Stimulated activated CD8-positive, alpha-beta memory T cell treated with anti-CD3 and anti-CD28 coated beads, Interleukin-4, amount 100 ng/mL, for 1 hour (primary cell): ENCODE measurements at places on chromosomes 3 and 15.

DNA sequence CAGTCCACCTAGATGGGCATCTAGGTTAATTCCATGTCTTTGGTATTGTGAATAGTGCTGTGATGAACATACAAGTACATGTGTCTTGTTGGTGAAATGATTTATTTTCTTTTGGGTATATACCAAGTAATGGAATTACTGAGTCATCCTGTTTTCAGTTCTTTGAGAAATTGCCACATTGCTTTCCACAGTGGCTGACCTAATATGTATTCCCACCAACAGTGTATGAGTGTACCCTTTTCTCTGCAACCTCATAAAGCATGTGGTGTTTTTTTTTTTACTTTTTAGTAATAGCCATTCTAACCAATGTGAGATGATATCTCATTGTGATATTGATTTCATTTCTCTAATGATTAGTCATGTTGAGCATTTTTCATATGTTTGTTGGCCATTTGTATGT is 86.0 kb upstream of the NDN start:
- no peak for DNase-seq

DNA sequence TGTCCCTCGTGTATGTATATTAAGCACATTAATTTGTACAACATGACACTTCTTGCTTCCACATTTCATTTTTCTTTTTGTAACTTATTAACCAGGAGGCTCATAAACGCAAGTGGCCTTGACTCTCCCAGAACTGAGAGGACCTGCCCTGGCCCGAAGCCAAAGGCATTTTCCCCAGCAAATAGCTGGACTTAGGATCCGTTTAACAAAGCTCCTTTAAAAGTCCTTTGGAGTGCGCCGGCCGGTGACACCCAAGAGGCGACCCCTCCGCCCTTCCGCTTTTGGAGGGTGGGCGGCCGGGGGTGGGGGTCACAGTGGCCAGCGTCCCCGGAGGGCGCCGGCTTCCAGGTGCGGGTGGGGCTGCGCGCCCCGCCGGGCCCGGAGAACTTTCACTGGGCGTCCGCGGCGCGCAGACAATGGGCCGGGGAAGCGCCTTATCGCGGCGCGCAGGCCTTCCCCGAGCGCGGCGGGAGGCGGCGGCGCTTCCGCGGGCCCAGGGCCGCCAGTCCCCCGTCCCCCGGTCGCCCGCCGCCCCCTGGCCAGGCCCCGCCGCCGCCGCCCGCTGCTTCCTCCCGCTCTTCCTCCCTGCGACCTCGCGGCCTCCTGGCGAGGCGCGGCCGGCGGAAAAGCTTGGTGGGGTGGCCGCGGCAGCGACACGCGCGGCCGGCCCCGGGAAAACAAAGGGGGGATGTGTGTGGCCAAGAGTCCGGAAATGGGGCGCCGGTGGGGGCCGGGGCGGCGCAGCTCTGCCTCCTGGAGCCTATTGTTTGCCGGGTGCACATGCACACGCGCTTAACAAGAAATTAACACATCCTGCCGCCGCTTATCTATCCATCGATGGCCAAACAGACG is 613.4 kb downstream of the MCTP2 start:
- no peak for DNase-seq

GRCh38 chr3:120506076-120506827 is 55.5 kb upstream of the FSTL1 start:
- no peak for DNase-seq

- DNase-seq = no peak
These were observed 60.4 kb downstream of the PLAAT1 start for GRCh38 chr3:193301433-193301832.

DNA sequence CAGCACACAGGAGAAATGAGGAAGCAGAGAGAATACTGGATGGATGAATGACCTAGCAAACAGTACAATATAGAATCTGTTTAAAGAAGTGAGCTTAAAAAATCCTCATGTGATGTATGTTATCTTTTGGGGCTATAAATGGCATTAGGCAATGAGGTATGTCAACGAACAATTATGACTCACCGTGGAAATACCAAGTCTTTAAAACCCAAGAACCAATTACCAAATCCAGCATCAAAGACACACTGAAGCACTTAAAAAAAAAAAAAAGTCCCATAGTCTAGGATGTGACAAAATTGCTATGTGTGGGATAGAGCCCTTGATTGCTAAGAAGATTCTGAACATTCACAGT is 36.3 kb upstream of the HERC1 start:
- DNase-seq = no peak

DNA sequence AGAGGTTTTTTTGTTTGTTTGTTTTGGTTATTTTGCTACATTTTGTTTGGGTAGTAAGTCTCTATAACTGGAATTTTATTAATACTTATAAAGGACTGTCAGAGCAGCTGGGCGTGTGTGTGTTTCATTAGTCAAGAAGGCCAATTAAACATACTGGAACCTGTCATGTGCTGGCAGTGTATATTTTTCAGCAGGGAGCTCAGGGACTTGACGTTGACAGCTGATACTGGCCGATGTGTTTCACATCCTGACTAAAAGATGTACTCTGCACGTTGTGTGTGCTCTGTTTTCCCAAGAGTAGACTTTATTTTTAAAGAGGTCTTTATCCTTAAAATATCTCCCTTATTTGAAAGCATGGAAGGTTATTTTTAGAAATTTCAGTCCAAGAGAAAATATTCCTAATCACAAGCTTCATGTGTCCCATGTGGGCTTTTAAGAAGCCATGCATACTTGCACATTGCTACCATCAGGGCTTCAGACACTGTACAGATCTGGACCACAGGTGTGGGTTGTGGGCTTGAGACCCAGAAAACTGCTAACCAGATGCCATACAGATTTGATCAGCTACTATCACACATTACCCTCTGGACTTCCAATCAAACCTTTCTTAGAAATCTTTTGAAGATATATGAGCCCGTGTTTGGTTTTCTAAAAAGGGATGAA is 135.9 kb downstream of the FEZF2 start:
- DNase-seq = no peak

GRCh38 chr15:59099162-59099685 is 5.7 kb upstream of the CCNB2 start:
- DNase-seq = no peak

DNA sequence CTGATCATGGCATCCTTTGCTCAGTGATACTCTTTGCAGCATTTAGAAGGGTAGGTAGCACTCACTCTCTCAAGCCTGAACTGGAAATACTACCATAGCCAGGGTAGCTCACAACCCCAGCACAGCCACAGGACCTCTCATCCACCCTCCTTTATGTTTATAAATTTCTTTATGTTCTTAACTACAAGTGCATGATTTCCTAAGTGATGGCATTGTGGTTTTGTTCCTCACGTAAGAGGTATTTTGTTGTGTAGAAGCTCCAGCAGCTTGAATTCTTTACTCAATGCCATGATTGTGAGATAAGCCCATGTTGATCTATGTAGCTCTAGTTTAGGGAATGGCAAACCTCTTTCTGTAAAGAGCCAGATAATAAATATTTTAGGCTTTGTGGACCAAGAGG is 7.9 kb upstream of the RTP3 start:
- DNase-seq = no peak

GRCh38 chr15:33377204-33377603 is 66.4 kb downstream of the RYR3 start:
- DNase-seq = no peak
